Nephron progenitor cell (in vitro differentiated cells): ENCODE measurements at places on chromosomes 11 and 22.
A peak's percentile ranks its signal among the peaks of the same experiment; 100 is the strongest.

DNA sequence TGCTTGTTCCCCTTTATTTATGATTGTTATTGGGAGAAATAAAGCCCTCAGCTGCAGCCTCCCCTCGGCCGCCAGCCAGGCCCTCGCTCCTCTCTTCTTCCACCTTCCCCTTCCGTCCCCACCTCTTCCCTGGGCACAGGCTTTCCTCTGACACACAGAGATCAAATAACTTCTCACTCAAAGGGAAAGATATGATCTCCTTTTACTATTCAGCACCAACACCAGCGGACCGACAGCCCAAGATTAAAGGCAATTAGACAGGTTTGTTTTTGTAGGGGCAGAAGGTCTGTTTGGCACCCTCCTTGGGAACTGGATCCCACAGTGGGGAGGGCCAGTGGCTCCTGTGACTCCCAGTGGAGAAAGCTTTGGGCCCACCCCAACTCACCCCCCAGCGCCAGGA is 23.0 kb downstream of the NECTIN1 start:
- no peak for DNase-seq

- DNase-seq = peak; percentile 88
Measured at GRCh38 chr22:42437488-42438292, 5.5 kb upstream of the NFAM1 start.

DNA sequence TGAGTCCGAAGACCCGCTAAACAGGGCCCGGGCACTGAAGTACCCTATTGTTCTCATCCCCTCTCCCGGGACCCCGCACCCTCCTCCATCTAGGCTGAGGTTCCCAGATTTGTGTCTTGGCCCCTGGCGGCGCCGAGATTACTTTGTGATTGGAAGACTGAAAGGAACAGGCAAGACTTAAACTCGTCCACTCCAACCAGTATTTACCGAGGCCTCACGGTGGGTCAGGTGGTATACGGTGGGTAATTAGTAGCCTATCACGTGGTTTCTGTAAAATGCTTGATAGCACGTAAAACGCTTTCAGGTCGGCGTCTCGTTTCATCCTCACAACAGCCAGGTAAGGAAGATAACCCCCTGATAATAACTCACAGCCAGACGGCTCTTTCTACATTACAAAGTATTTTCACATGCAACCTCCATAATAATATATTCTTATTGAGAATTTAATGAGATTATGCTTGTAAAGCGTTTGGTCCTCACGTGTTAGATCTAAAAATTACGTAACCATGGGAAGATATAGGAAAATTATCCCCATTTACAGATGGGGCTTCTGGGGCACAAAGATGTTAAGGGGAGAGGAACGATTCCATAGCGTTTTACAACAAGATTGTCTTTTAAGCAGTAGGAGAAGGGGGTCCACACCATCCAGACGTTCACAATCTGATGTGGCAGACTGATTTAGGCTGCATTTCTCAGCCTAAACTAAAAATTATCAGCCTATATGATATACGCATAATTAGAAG is 642 bp upstream of the PIK3C2A start:
- no peak for DNase-seq

DNA sequence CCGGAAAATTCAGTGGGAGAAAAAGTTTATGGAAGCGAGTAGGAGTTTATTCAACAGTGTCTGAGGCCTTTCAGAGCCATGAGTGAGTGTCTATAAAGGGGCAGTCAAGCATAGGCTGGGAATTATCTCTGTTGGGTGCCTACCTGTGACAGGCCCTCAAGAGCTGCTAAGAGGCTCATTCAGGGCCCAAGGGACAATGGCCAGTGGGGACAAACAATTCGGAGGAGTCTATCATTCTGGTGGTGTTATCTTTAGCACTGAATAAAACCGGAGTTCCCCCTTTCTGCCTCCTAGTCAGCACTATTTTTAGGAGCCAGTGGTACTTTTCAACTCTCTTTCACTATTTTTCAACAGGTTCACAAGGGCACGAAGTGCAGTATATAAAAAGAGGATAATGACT is 89.5 kb upstream of the HTATIP2 start:
- DNase-seq = no peak

- DNase-seq = peak; percentile 28
Measured at GRCh38 chr22:36613958-36614357, 85.0 kb upstream of the EIF3D start.

GRCh38 chr11:105741488-105742020 is 131.7 kb downstream of the GRIA4 start:
- no peak for DNase-seq

GRCh38 chr11:64947208-64947814 is 11.6 kb upstream of the GPHA2 start:
- DNase-seq = no peak

GRCh38 chr11:117605331-117605730 is 191.7 kb downstream of the DSCAML1 start:
- no peak for DNase-seq
